ENCODE measurements at places on chromosomes 11 and 22.
A peak's percentile ranks its signal among the peaks of the same experiment; 100 is the strongest.

DNA sequence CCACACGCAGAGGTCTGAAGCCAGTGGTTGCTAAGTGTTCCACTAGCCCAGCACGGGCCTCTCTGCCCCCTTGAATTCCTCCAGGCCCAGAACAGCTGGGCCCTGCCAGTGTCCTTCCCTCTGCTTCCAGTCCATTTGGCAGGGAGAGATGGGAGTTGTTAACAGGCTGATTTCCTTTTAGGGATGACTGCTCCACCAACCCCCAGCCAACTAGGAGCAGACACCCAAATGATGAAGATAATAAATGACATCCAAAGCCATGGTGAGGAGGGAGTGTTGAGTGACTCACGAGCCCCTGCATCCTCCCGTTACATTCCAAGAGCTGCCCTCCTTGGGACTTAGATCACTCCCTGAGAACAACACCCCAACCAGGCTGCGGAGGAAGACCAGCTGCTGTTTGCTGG is 20.6 kb downstream of the PARVA start:
- peak; percentile 20 for ATAC-seq

DNA sequence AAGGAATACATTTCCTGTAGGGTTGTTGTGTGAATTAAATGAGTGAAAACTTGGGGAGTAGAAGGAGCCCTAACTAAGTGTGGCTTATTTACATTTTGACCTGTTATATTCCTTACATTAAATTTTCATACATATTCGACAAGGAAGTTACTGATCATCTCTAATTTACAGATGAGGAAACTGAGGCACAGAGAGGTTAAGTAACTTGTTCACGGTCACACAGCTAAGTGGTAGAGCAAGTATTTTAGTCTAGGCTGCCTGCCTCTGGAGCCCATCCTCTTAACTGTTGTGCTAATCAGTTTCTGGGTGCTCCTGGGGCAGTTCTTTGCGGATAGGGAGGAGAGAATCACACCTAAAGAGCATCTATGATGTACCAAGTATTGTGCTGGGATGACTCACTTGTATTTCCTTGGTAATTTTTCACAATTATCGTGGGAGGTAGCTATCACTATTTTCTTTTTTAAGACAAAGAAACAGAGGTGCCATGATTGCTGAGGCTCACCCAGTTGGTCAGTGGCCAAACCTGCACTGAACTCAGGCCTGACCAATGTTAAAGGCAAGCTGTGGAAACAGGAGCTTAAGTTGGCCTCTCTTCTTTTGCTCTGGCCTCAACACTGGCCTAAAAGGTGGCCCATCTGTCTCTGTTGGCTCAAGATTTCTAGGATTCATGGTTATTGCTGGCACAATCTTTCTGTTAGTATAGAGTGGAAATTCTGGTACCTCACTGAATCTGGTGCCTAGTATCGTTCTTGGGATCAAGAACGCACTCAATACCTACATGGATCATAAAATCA is 2.9 kb upstream of the ELF5 start:
- ATAC-seq = no peak

- no peak for ATAC-seq
Observed at GRCh38 chr11:64150481-64151239, 15.3 kb downstream of the MACROD1 start.

DNA sequence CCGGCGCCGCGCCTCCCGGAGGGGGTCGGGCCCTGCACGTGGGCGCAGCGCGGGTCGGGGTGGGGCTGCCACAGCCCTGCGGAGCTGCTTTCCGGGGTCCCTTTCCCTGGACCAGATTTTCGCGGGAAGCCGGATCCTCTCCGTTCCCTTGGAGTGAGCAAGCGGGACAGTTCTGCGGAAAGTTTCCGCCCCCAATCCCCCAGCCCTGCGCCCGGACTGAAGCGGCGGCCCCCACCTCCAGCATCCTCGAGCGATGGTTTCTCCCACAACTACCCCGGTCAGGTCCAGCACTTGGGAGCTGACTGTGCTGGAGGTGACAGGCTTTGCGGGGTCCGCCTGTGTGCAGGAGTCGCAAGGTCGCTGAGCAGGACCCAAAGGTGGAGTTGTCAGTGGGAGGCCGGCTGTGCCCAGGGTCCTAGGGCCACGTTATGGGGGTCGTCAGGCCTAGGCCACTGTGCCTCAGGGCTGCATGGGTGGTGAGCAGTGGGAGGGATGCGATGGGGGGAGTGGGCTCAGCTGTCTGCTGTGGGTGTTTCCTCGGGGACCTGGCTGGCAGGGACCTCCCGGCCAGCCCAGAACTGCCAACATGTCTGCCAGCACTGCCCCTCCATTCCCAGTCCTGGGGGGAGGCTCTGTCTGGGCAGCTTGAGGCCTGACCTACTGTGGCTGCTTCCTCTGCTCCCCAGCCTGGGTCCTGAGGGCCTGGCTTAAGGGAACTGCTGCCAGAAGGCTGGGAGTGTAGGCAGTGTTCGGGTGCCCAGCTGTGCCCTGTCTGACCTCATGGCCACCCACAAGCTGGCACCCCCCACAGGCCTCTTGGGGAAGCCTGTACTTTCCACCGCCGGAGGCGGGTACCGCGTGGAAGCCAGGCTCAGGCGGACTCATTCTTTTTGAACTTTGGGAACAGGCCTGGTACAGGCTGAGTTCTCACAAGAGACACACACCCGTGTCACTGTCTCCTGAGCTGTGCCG is 726 bp downstream of the ST3GAL4 start:
- ATAC-seq = no peak

DNA sequence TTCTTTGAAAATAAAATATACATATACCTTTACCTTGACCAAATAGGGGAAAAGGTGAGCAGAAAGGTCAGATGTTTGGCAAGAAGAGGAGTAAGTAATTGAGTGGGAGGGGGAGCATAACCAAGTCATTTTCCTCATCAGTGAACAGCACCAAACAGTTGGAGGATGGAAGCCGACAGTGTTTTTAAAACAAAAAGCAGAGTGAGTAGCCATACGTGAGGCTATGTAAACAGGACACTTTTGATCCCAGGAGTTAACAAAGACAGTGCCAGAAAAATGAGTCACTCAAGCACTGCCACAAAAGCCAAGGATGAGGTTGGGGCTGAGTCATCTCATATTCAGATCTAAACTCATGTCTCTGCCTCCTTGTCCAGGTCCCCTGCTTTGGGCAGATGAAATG is 734.7 kb downstream of the KCNA4 start:
- ATAC-seq = peak; percentile 85

DNA sequence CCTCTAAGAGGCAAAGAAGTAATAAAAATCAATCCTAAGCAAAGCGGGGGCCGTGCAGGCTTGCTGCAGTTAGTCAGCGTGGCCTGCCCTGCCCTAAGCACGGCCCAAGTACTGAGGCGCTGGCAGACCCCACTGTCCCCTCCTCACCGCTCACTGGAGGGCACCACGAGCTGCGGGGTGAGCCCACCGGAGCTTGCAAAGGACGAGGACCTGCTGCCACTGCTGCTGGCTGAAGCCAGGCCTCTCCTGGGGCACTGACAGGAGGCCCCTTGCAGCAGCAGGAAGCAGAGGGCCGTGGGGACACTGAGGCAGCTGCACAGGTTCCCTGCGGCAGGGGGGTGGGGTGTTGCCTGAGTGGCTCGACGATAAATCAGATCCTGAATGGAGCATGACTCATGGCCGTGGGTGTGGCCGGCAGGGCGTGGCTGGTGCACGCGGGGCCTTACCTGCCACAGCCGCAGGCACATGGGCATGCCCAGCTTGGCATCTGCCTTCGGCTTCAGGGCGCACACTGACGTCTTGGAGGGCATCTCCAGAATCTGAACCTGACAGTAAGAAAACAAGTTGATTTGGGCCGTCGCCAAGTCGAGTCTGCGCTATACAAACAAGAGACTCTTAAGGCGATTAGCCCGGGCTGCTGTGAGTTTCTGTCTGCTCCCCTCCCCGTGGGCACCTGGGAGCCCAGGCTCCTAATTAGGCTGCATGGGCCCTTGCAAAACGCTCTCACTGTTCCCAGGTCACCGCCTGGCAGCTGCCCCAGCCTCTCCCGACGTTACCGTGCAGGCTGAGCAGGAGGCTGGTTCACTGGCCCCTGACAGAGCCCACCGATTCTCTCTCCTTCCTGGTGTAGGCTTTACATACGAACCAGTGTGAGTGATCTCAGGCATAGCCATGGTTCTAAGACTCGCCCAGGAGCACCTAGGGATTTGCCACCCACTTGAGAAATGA is 45.9 kb downstream of the TBX1 start:
- peak; percentile 92 for ATAC-seq

DNA sequence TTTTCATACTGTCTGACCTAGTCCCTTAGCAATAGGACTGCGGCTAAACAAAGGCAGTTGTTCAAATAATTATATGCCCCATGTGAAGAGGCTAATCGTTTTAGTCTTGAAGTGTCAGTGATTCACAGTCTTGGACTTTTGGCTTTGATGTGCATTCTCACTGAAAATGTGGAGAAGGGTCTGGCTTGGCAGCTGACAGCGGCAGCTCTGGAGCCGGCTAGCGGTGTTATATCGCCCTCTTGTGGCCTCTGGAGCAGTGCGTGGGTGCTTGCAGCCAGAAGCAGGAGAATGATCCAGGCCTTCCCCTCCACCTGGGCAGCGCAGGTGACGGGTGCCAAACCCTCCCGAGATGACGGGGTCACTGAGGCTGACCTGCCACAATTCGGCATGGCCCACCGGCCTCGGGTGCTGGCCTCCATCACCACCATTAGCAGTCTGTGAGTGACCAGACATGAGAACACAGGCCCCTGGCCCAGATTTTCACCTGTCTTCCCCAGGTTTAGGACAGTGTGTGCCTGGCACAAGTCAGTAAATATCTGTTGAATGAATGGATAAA is 90.3 kb upstream of the PITPNB start:
- peak; percentile 42 for ATAC-seq

GRCh38 chr22:40654522-40655167 is 18.1 kb upstream of the MRTFA start:
- ATAC-seq = peak; percentile 0

DNA sequence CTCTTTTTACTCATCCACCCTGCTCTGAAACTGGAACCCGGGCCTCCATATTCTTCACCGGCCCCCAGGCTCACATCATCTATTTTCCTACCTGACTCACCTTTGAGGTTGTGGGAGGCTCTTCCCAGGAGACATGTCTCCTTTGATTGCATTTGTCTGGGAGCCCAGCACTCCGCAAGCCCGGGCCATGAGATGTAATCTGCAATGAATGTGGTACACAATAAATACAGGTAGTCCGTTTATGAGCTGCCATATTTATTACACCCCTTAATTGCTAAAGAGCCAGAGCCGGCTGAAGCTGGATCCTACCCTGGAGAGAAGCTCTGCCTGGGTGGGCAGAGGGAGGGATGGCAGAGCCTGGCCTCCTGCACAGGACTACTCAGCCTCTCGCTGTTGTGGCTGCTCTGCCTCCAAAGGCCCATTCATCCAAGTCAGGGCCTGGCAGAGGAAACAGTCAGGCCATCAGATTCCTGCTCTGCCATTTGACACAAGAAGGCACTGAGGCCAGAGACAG is 49.5 kb downstream of the TP53I11 start:
- no peak for ATAC-seq

GRCh38 chr11:103889679-103890078 is 146.8 kb upstream of the DDI1 start:
- no peak for ATAC-seq
